ENCODE measurements at places on chromosomes 13 and 19.

GRCh38 chr19:1037621-1038064 is 2.3 kb upstream of the ABCA7 start:
- no peak for DNase-seq

DNA sequence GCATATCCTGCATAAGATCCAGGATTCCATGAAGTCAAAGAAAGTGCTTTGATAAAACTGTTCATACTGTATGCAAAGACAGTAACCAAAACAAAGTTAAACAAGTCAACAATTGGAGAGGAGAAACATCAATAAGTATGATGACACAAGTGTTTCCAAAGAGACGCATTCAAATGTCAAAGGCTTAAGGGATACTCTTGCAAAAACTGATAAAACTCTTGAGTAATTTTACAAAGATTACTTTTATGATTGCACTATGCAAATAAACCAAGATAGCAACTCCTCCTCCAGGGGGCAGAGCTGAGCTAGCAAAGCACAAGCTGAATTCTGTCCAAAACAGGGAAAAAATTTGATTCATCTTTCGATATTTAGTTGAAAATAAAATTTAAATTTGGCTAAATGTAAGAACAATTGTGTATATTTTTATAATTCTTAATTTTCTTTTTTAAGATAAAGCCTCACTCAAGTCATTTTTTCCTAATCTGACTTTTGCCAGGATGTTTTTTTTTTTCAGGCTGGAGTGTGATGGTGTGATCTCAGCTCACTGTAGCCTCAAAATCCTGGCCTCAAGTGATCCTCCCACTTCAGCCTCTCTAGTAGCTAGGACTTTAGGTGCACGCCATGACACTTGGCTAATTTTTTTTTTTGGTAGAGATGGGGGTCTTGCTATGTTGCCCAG is 84.0 kb downstream of the MZT1 start:
- peak; percentile 54 for DNase-seq

GRCh38 chr19:35860818-35861639 is 4.3 kb downstream of the KIRREL2 start:
- DNase-seq: no peak

- peak; percentile 43 for DNase-seq
Observed at GRCh38 chr19:58385891-58386575, 1.0 kb upstream of the RPS5 start.

GRCh38 chr19:48739404-48740163 is 826 bp downstream of the RASIP1 start:
- no peak for DNase-seq

DNA sequence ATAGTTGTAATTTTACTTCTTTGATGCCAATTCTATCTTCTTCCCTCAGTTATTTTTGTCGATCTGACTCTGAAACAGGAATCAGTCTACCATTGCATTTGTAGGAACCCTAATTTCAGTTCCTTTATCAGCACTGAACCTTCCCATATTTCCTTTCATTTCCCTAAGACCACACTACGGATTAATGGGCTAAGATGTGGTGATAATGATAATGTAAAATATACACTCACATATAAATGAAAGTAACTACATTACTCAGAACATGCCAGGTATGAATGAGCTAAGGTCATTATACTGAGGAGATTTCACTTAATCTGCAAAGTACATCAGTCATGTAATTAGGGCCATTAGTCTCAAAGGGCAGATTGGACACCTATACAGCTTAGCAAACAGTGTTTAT is 60.2 kb upstream of the RFC3 start:
- DNase-seq: no peak

- DNase-seq: no peak
Observed at GRCh38 chr19:49214701-49215100, 57.1 kb downstream of the TRPM4 start.

- no peak for DNase-seq
Observed at GRCh38 chr19:35061583-35062373, 20.3 kb downstream of the HPN start.

- no peak for DNase-seq
Observed at GRCh38 chr19:28542394-28543243, 670.3 kb downstream of the UQCRFS1 start.

DNA sequence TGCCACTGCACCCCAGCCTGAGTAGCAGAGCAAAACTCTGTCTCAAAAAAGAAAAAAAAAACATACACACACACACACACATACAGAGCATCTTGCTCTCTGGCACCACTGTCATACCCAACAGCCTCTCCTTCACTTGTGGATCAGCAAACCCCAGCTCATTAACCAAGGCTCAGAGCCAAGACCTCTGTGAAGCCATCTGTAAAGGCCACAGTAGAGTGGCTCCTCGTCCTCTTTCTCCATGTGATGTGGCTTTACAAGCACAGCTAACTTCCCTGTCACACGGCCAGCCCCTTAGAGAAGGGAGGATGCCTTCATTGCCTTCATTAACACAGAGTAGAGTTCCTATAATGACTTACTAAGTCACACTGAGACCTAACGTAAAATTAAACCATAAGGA is 62.7 kb upstream of the LSM14A start:
- no peak for DNase-seq

DNA sequence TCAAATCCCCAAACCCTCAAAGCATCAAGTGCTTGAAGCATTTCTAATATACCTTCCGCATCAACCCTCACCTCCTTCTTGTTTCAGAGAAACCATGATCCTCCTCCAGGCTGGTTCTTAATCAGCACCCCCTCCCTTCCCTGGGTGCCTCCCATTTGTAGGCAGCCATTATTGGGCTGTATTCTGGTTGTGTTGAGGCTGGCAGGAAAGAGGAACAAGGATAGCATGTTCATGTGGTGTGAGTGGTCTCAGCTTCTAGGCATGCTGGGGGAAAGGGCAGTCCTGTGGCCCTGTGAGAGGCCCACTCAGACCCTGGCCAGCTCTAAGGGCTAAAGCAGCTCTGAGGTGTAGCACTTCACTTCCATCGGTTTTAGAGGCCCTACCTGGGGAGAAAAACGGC is 18.9 kb upstream of the TRIM13 start:
- DNase-seq: no peak

- peak; percentile 13 for DNase-seq
Observed at GRCh38 chr13:52010890-52011631, at the start of gene ATP7B. ATP7B (minus strand) TSS chr13:52011450; CDS start chr13:52011337, 113 bp downstream.

DNA sequence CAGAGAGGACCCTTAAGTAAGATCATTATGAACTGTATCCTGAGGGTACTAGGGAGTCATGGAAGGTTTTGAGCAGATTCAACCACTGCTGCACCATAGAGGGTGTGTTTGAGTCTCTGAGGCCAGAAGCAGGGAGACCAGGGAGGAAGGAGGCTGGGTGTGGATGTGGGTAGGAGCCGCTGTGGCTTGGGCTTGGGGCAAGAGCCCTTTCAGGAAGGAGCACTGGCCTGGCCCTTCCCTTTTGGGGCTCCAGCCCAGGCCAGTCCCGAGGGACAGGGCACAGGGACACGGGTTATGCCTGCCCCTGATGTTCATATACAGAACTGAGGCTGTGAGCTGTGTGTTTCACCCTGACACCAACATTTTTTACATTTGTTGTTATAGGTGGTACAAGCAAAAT is 7.2 kb downstream of the CIC start:
- DNase-seq: no peak

DNA sequence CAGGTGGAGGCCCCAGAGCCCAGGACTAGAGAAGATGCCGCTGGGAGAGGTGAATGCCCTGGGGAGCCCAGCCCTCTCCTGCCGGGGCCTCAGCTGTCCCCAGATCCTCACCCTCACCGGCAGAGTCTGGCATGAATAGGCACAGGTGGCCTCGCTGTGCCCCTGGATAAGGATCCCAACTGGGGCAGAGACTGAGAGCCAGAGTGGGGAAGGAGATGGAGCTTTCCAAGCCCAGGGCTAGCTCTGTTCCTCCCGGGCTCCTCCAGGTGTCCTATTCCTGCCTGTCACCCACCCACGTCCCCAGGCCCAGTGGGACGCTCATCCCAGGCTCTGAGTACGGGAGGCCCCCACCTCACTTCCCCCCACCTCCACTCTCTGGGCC is 16.5 kb downstream of the PRR36 start:
- no peak for DNase-seq

- DNase-seq: no peak
Observed at GRCh38 chr13:88945793-88946192, 1274.6 kb downstream of the SLITRK5 start.

- DNase-seq: no peak
Observed at GRCh38 chr19:51272183-51272810, 21.4 kb downstream of the SIGLECL1 start.

DNA sequence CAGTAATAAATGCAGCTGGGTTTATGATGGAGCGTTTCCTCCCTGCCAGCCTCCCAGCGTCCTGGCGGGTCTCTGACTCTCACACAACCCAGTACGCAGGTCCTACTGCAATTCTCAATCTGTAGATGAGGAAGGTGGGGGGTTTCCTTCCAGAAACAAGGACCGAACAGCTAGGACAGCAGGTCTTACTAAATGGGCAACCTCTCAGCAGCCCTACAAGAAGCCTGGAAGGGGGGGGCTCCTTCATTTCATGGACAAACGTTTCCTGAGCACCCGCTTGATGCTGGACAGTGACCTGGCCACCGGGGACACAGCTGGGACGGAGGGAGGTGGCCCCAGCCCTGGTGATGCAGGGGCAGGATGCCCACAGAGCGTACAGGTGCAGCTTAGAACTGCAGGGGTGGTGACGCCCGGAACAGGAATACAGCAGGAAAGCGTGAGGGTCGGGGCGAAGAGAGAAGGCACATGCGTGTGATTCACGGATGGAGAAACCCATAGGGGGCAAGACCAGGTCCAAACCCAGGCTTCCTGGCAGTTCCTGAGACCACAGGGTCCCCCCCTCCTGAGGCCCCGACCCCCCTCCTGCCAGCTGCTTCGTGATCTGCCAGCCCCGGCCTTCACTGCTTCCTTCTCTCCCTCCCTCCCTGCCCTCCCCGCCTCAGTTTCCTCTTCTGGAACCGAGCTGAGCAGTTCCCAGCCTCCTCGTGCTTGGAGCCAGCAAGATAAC is 732 bp upstream of the C2CD4C start:
- DNase-seq: no peak

- no peak for DNase-seq
Observed at GRCh38 chr13:69571606-69572323, 535.9 kb upstream of the ATXN8OS start.

DNA sequence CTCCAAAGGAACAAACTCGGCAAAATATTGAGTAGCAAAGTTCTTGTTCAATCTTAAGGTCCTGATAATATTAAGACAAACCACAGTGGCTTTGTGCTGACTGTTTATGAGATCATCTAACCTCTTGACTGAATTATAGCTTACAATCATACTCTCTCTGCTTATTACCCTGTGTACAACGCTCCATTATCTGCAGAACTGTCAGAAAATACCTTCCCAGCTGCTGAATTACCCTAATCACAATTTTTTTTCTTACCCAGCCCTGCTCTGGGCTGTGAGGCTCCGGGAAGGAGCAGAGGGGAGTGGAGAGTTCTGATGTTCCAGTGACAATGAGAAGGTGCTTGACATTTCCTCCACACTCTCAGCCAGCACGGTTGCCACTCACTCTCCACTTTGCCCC is 64.8 kb downstream of the DCT start:
- DNase-seq: no peak

GRCh38 chr19:18879579-18880373 is 16.2 kb downstream of the CERS1 start:
- no peak for DNase-seq

DNA sequence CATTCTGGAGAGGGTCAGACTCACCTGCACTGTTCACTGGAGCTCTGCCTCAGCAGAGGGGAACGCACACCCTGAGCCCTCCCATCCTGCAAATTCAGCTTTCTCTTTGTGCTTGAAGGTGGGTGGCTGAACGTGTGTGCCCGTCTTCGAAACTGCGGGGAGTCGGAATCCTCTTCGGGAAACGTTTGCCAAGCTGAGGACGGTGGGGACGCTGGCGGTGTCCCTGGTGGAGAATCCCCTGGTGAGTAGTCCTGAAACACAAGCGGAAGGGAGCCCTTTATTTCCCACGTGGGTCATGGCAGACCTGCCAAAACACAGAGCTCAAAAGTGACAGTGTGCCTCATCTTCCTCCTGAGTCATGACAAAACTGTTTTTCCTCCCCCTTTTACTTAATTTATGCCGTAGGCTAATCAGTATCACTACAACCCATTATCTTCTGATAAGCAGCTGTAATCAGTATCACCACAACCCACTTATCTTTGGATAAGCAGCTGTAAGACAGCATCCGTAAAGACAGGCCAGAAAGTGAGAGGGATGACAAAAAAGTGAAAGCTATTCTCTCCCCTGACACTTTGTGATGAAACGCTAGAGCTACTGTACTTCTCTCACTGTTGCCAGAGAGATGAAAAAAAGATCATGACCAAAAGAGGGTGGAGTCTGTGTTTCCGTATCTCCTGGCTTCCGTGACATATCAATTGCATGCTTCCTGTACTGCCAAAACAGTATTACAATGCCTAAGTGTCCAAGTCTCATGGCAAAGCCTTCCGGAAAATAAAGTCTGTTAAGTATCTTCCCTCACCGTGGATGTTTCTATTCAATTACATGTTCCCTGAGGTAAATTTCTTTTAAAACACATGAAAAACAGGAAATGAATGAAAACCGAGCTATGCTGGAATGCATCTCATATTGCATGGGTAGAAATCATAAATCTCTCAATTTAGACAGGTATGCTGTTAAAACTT is 155.5 kb downstream of the TBC1D4 start:
- peak; percentile 42 for DNase-seq

DNA sequence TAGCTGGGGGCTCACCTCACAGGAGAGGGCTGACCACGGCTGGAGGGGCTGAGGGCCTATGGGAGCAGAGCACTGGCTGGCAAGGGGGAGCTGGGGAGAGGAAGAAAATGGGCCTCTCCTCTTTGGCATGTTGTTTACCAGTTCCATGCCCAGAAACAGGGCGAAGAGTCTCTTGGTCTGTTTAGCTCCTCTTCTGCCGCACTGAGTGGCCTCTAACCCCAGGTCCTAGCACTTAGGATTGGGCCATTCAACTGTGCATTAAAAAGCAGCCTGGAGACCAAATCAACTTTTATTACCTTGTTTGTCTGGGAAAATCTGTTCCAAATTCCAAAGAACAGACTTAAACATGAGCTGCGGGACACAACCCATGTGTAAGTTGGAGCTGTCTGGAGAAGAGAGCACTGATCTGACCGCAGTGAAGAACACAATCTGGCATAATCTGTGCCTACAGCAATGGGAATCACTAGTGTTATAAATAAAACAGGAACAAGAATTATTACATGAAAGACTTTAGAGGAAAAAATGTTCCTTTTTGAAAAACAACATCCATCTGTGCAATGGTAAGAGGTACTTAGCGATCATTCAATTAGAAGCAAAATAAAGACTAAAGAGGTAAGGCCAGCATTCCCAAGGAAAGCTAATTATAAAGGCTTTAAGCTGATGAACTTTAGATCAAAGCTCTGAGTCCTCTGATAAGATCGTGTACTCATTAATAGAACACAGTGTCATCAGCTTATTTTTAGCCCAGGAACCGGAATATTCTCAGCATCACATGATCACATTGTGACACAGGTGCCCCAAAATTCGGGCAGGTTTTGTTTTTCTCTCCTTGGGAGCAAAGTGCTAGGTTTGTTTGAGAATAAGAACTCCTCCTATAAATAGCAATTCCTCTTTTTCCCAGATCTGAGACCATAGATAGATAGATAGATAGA is 243.2 kb downstream of the COL4A1 start:
- DNase-seq: no peak

All from stimulated activated CD4-positive, alpha-beta T cell treated with anti-CD3 and anti-CD28 coated beads, Interleukin-12 subunit alpha, Interleukin-12 subunit beta, amount 100 ng/mL, for 4 hours (primary cell).